ENCODE measurements at places on chromosomes 3 and 15. TPM values are rescaled to one million over a fixed set of nuclear protein-coding genes. Genes with fewer than 3 reads are reported as not detected.

RASGRF1 gene
- 3.3 TPM for polyA plus RNA-seq

SLC24A5 gene
- polyA plus RNA-seq = 1.8 TPM

- DNase-seq = no peak
These were observed 207.7 kb upstream of the CFAP20DC start for GRCh38 chr3:59257506-59257905.

DNA sequence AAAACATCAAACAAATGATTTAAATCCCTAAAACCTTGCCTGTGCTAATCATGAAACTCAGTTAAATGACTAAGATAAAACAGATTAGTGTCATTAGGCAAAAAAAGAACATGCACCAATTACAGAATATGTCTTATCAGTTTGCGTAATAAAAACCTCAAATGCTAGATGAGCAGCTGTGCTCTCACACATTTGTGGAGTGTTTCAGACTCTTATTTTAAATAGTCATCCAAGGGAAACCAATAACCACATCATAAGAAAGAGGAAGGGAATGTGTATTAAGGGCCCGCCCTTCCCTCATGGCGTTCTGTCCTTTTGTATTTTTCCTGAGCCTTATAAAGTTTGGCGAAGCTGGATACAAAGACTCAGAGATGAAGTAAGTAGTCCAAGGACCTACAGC, 6.6 kb downstream of the SAMMSON start:
- no peak for DNase-seq

DNA sequence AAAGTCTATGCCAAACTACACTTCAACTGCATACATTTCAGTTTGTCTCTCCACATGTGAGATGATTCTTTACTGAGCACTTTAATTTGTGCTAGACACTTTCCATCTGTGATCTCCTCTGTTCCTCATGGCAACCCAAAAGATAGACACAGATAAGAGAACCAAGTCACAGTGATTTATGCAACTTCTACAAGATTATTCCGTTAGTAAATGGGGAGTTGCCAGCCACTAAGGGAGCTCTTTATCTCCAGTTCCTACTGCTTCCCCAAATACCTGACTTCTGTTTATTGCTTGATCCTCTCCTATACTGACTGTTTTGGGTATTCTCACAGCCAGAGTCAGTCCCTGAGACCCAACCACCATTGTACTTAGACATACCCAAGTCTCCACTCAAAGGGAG, 24.1 kb upstream of the AKAP13 start:
- no peak for DNase-seq

DNA sequence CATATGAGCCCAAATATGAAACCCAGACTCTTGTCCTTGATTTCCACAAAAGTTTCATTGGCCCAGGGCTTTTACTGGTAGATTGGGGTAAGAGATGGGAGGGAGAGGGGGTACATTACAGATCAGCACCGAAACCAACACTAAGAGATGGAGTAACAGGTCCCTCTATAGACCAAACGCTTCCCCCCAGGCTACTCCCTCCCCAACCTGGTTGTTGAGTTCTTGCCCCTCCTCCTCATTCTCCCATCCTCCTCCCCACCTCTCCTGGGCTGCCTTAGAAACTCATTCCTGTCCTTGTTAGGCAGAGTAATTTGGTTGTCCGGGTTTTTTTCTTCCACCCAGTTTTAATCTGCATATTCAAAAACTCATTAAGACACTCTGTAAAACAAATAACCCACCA, 74.1 kb downstream of the MESD start:
- DNase-seq = no peak

DNA sequence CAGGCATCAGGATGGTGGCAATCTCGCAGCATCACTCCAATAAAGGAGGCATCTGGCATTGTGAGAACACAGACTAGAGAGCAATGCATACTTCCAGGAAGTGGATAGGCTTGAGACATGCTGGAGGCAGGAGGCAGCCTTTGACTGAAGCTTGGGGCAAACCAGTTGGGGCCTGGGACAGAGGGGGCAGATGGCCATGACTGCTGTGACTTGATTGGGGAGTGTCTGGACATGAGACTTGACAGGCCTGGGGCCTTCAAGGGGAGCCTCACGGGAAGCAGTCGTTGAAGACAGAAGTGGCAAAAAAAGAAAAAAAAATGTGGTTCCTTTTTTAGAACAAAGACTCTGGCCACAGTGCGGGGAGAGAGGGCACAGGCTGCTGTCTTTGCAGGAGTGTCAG, 44.7 kb upstream of the CHRNA7 start:
- DNase-seq = no peak

DNA sequence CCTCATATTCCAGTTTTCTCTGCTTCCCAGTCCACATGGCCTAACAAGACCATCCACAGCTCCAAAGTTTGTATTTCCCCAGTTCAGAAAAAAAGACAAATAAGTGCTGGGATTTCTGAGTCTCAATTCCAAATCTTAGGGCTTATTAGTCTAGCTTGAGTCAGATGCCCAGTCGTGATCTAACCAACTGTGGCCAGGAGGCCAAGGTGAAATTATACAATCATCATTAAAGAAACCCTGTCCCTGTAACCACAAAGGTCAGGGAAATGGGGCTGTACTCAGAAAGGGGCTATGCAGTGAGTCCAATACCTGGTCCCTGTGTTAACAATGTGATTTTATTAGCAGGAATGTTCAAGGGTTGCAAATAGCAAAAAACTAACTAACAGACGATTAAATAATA, 40.5 kb upstream of the MITF start:
- DNase-seq = no peak

GRCh38 chr15:89114990-89115389, 26.7 kb downstream of the ABHD2 start:
- peak; percentile 57 for DNase-seq

DNA sequence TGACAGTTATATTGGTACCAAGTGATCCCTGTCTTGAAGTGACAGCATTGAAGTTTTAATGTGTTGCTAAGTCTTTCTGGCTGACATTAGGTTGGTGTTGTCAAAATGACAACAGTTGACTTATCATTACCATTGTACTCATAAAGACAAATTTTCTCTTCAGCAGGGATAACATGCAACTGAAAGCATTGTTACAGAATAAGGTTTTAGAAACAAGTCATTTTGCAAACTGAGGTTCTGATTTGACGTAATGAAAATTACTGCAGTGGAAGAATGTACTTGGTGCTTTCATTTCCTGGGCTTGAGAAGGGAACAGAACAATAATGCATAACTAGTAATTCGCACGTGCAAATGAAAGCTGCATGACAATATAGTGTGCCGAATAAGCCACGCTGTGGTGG, 75.1 kb downstream of the MOBP start:
- no peak for DNase-seq
